ENCODE measurements at places on chromosomes 6 and 20. TPM values are rescaled to one million over a fixed set of nuclear protein-coding genes. Genes with fewer than 3 reads are reported as not detected.

DNA sequence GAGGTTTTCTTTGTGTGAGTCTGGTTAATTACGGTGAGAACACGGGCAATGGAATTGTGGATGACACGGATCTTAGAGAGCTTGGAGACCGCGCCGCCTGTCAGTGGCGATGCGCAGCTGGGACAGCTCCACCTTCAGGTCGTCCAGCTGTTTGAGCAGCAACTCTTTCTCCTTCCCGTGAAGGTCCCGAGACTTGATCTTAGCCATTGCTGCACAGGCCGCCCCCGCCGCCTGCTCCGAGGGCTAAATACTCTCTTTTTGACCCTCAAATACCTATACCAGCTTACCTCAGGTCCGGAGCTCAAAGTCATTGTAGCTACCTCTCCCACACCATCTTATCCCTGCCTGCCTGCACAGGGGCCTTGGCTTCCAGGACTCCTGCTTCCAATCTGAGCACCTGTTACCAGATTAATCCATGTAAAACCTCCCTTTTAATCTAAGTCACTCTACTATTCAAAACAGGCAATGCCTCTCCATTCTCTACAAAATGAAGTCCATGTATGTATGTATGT, 100.2 kb downstream of the PREP start:
- no peak for DNase-seq

GRCh38 chr6:169527306-169527705, 174.5 kb downstream of the WDR27 start:
- DNase-seq: no peak

DNA sequence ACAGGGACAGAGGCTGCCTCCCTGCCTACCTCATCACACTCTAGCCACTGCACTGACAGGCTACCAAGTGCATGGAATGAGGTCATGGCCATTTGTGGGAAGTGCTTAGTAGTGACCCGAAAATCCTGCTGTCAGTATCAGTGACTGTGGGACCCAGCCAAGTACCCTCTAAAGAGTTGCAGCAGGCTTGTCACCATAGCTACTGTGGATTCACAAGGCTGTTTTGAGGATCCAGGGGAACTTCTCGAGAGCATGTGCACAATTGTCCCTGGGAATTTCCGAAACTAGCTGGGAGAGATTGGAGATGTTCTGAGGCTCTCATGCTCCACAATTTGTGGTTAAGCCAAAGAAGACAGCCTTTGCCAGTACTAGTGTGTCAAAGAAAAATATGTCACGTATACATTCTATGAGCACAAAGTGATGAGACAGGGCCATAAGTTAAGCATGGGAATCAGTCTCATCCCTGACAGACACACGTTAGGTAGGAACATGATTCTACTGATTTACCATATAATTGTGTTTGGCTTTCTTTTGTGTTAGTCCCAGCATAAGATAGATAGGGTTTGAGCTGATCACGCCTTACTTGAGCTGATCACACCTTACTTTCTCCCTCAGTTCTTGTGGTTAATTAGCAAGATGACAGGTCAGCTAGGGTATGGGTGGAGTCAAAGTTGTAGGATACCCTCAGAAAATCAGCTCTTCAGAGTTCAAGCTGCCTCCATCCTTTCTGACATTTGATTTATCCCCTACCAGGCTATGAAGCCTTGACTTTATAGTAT, 42.6 kb upstream of the TMEM170B start:
- DNase-seq: no peak

DNA sequence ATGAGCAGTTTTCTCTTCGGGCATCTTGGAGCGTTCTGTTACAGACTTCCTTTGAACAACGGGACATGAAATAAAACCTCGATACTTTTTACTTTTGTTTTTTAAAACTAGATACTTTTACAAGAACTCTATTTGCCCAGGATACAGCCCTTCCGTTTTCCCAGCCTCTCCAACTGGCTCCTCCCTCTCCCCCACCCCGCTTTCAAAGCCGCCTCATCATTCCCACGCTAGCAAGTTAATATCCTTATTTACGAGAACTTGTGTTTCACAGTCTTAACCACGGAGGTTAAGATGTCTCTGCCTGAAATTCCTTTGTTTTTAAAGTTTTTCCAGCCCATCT, 241 bp upstream of the CFAP206 start:
- DNase-seq: peak; percentile 33

GRCh38 chr20:38299963-38300362, 4.0 kb upstream of the BPI start:
- DNase-seq: no peak

- DNase-seq: peak; percentile 79
These were observed at the start of gene PRRC2A for GRCh38 chr6:31620586-31621319. Gene PRRC2A, plus strand, starts transcription at chr6:31620715. Its CDS starts 2,075 bp downstream, at chr6:31622790.

The GSTA2 gene
- total RNA-seq: not detected

DNA sequence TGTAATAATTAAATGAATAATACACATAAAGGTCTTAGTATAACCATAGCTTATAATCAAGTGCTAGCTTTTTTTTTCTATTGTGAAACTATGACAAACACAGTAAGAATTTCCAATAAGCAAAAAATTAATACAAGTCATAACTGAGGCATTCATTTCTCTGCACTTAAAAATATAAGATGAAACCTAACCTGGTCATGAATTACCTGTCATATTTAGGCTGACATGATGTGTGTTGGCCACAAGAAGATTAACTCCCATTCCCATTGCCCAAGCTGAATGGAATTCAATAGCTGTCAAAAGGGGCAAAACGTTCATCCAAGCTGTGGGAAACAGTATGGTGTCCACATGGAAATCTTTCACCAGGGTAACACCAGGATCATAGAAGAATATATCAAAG, 5.4 kb downstream of the VNN2 start:
- DNase-seq: no peak

DNA sequence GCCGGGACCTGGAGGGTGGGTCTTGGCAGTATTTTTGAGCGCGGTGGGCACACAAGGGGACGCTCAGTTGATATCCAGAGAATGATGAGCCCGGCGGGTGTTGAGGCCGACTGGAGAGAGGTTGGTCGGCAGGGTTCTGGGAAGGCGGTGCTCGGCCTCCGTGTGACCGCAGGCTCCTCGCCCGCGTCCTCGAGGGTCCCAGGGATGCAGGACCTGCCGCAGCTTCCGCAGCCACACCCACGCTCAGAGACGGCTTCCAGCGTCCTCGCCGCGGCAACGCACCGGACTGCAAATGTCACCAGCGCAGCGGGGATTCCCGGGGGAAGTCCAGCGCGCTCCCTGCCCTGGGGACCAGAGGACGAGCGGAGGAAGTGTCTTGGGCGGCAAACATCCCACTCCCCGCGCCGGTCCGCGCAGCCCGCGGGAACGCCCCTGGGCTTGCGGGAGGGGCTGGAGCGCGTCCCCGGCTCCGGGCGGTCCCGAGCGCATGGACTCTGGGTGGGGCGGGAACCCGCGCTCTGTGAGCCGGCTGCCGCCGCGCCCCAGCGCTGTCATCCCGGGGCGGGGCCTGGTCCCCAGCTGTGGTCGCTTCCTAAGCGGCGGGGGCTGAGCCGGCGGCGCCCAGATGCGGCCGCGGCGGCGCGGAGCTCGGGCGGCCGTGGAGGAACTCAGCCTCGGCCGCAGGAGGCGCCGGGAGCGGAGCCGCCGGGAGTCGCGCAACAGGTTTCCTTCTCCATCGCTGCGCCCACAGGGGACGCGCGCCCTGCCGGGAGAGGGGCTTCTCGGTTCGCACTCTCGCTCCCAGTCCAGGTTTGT, at the start of gene STX11:
Gene STX11, plus strand, starts transcription at position 624 of the 816 bp plus-strand sequence. CDS start 36,111 bp downstream, outside the sequence.
- DNase-seq: peak; percentile 28

DNA sequence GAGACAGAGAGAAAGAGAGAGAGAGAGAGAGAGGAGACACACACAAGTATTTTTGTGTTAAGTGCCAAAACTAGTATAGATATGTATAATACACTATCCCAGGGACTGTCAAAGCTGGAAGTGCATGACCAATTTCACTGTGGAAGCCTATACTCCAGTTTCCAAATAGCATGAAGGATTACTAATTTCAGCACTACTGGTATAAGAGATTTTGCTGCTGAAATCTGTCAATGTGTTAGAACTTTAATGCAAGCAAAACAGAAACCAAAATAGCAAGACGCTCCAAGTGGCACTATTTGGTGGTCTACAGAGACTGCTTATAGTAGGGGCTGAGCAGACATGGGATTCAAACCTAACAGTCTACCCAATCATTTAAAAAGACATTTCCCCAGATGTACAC, 284.8 kb downstream of the BTBD9 start:
- no peak for DNase-seq

The DSP gene
- total RNA-seq: 0.06 TPM

The SAPCD1 gene
- 66.8 TPM for total RNA-seq

The BMP7 gene
- total RNA-seq: 3.7 TPM

GRCh38 chr6:134047673-134048072, 4.8 kb downstream of the SLC2A12 start:
- no peak for DNase-seq

GRCh38 chr6:84524636-84525035, 239.8 kb downstream of the TBX18 start:
- DNase-seq: no peak

GRCh38 chr6:116561377-116562018, 7.9 kb downstream of the CALHM4 start:
- peak; percentile 67 for DNase-seq

GRCh38 chr6:117573006-117573680, 29.2 kb downstream of the GOPC start:
- no peak for DNase-seq

DNA sequence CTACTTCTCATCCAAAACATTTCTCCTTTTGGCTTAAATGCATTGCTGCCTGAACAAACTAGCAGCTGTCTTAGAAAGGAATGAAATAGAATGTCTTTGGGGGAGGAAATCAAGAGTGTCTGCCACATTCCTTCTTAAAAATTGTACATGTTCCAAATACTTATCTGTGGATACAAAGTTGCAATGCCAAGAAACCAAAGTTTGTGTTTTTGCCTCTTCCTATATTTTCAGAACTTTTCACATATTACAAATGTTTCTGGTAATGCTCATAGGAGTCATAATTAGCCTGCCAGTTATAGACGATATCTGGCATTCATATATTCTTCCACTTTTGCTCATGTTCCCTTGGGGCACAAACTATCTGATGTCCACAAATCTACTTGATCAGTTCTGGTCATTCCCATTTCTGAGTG, 165.5 kb upstream of the BMP5 start:
- DNase-seq: no peak

The LST1 gene
- 4.2 TPM for total RNA-seq

The TNFRSF6B gene
- not detected for total RNA-seq

The CLPSL2 gene
- not detected for total RNA-seq

The ATP6V1G2 gene
- 15.9 TPM for total RNA-seq

GRCh38 chr6:87378947-87379346, 28.8 kb upstream of the CFAP206 start:
- no peak for DNase-seq

The ID1 gene
- 2.0 TPM for total RNA-seq

The GFOD1 gene
- 34.4 TPM for total RNA-seq

DNA sequence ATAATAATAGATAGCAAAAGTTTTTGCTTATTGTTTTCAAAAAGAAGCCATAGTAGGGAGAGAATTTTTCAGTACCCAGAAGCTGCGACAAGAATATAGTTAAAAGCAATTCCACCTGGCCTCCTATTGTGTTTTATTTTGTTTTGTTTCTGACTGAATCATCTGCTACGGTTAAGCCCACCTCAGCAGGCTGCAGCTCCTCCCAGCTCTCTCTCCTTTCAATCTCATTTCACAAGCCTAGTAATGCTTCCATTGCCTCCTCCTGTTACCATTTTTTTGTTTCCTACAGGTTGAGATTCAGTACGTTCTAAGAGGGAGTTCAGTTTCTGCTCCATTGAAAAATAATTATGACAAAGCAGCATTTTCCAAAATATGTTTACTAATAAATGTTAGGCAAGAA, 77.9 kb downstream of the PCSK2 start:
- no peak for DNase-seq

The OLIG3 gene
- not detected for total RNA-seq

DNA sequence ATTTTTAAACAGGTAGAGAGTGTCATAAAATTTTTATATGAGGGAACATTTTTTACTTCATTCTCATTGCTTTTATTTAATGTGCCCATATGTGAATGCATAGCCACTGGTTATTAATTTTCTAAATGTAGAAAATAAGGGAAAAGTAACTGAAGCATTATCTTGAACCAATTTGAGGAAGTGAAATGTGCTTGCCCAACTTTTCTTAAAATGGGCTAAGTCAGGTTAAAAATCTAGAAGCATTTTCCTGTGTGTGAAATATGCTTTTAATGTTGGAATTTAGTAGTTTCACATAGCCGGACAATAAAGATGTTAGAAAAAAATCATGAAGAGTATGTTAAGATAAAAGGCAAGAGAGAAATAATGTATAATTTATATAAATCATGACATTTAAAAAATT, 3.8 kb downstream of the SEC23B start:
- DNase-seq: no peak

DNA sequence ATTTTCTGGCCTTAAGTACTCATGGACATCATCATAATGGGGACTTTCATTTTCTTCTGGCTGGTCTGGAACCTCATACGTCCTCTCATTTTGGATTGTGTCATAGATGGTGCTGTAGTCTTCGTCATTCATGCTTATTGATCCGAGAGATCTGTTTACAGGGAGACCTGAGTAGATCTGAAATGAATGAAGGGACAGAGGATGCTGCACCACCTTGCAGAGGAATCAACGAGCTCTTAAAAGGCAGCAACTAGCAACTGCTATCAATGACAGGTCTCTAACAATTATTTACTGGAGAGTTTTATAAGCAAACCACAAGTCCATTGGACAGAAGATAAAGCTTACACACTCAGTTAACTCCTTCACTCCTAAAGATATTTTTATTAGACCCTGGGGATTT, 49.7 kb upstream of the ENPP4 start:
- no peak for DNase-seq

GRCh38 chr6:13519839-13520238, 32.4 kb upstream of the GFOD1 start:
- DNase-seq: no peak

DNA sequence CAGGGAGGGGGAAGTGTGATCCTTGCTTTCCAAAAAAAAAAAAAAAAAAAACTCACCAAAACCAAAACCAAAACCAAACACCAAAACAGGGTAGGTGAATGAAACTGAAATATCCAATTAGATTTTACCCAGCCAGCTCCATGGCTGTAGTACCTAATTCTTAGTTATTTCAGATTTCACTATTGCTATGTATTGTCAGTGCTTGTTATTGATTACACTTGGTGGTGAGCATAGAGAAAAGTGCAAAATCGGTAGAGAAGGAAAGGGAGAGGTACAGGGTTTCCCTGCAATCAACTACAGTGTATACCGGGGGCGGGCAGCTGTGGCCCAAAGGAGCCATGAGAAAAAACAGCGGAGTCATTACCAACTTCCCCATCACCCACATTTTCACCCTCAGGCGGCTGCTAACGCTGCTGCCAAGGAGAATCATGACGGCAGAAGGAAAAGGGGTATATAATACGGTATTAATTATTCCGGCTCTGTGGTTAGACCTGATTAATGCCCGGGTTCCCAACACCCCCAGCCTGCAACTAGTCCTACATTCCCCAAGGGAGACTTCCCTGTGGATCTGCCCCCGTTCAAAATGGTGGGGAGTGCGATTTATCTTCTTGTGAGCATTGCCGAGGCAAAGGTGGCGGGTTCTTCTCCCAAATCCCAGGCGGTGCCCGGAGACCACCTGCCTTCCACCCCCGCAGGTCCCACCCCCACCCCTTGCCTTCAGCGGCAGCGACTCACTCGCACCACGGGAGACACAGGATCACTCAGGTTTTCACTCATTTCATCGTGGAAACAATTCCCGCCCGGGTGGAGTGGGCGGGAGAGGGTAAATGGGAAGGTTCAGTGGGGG, at the start of gene C6orf62:
Gene C6orf62, minus strand, starts transcription at position 30 of the 847 bp plus-strand sequence. CDS start 486 bp downstream, outside the sequence.
- DNase-seq: peak; percentile 49

GRCh38 chr6:149421132-149421531, 21.1 kb downstream of the SUMO4 start:
- no peak for DNase-seq

- DNase-seq: peak; percentile 57
These were observed 53.7 kb downstream of the PPP1R16B start for GRCh38 chr20:38859070-38859690.

- DNase-seq: no peak
These were observed 47.3 kb downstream of the LY86 start for GRCh38 chr6:6635869-6636268.

All from OCI-LY7 (cell line).